ENCODE measurements at places on chromosomes 12 and 14.

DNA sequence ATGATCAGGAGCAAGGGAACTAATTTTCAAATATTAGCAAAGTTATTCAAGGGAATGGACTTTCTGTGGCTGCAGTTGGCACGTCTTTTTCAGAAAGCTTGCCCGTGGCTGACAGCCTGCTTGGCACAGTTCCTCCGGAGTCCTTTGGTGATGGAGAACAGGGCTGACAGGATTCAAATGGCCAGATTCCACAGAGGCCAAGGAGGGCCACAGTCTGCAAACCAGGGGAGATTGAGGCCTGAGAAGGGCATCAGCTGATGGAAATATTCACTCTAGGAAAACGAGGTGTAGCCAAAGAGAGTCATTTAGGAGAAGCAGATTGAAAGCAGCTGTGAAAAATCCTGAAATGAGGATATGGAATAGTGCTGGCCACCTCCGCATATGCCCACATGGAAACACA is 178.3 kb downstream of the EMP1 start:
- no peak for DNase-seq

DNA sequence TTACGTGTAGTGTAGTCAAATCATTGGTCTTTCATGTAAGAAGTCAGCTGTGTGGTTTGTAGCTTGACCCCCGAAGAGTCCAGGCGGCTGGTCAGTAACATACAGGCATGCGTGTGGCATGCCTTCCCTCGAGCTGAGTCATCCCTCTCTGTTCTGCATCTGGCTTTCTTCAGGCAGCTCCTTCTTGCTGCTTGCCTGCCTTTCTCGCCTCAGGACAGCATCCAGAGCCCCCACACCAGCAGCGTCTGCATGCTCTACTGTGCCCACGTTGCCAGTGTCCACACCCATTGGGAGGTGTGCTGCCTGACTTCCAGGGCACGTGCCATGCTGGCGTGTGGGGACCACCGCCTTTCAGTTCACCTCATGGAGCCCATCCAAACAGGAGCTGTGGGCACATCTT is 96.8 kb downstream of the EP400 start:
- no peak for DNase-seq

DNA sequence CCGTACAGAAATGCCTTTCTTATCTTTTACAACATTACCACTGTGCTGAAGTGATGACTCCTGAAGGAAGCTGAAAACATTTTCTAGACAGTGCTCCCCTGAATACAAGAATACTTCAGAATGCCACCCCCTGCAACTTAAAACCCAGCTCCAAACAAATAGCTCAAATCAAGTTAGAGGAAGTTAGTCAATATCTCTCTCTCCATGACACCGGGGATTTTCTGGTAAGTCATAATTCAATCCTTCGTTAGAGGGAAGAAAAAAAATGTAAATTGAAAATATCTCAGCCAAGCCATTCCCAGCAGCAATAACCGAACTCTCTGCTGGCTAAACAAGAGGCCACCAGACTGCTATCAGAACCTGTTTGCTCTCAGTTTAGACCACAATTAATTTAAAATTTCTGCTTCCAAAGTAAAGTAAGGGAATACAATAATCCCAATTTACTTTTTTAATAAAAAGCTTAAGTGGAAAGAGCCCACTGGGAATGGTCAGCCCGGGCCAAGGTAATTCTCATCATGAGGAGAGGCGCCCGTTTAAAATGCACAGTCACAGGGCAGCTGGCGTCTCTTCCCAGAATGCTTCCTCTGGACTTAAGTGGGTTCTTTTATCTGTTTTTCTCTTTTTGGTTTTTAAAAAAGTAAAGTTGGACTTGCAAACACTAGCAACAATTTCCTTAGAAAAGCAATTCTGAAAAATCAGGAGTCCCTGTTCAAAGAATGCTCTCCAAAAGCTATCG is 710.1 kb upstream of the STXBP6 start:
- DNase-seq = no peak

DNA sequence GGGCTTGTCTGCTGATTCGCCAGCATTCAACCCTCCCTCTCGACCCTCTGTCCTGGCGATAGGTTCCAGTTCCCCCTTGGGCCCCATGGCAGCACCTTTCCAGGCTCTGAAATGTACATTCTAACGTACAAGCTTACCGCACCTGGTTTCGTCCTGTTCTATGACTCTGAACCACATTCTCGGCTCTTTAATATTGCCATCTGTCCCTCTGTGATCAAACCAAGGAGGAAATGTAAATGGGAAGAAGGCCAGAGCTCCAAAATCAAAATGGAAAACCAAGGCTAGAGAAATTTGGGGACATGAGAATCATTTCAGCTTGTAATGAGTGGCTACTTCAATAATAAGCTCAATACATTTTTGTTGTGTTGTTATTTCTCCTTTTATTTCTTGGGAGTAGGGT is 117.2 kb downstream of the TTC7B start:
- no peak for DNase-seq

- DNase-seq = peak; percentile 86
These were observed 34.6 kb upstream of the TUBA1C start for GRCh38 chr12:49230176-49230804.

GRCh38 chr12:102753802-102754201 is 163.2 kb downstream of the PAH start:
- DNase-seq = no peak

DNA sequence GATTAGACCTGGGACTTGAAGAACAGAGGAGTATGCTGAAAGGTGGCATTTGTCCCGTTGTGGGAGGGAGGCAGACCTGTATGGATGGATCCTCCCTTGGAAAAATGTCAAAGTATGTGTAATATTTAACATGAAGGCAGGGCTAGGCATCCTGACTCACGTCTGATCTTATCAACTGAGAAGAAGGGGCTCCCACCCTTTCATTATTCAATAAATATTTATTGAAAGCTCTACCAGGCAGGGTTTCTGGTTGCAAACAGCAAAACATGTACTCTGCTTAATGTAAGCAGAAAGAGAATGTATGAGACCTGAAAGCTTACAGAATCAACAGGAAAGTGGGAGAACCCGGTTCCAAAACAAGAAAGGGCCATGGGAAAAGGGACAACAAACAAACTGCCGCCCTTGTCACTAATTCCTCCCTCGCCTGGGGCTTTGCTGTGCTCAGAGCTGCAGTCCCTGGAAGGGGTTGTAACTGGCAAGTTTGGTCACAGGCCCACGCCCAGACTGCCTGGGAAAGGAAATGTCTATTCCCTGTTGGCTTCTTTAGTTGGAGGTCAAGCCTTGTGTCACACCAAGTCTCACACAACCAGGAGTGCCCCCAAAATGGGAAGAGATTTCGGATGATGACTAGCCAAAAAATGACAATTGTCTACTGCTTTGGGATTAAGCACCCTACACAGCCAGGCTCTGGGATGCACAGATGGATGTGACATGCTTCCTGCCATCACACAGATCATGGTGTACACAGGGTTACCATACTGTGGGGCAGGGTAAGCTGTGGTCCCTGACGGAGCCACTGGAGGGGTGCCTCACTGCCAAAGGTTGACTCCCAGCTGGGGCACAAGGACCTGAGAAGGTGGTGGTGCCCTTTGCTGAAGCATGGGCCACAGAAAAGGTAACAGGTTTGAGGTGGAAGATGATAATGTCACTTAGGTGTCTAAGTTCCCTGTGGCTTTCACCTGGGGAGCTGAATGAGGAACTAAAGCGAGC is 36.8 kb downstream of the RAB35 start:
- DNase-seq = no peak

GRCh38 chr12:119631930-119632678 is 35.8 kb upstream of the PRKAB1 start:
- no peak for DNase-seq

GRCh38 chr14:58830121-58830520 is 192.4 kb downstream of the DACT1 start:
- no peak for DNase-seq

DNA sequence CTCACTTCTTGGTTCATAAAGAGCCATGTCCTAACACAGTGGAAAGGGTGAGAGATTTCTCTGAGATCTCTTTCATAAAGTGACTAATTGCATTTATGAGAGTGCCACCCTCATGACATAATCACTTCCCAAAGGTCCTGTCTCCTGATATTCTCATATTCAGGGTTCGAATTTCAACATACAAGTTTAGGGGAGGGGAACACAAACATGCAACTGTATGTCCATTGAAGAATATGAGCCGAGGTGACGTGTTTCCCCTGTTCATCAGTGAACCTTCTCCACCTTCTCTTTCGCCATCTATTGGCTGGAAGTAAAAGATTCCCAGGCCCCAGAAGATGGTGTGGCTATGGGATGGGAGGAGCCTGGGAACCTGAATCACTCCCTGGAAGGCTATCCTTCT is 354.2 kb upstream of the ATP2B1 start:
- no peak for DNase-seq

DNA sequence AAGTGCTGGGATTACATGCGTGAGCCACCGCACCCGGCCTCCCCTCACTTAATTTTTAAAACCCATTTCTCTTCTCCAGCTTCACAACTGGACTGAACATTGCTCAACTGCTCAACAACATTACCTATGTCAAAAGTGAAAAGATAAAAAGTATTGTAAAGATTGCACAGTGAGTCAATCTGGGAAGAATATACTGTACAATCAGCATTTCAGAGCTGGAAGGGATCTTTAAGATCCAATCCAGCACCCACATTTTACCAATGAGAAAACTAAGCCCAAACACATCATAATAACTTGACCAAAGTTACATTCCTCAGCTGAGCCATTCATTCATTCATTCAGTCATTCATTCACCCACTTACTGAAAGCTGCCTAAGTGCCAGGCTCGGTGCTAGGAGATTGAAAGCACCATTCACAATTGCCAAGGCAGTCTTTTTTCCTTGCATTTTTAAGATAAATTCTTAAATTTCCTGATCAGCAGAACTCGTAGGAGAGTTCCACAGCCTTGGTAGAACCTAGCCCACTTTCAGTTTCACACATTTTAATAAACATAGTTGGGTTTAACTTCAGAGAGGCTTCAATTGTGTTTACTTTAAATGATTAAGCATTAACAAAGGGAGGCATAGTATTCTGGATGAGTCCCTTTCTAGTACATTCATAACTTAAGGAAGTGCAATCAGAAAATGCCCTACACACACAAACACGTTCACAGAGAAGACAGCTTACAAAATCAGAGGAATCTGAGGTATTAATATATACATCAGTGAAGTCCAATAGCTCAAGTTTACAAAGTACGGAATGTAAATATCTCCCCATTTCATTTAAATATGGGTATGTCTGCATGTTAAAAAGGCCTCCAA is 3.0 kb downstream of the GALNT4 start:
- no peak for DNase-seq

DNA sequence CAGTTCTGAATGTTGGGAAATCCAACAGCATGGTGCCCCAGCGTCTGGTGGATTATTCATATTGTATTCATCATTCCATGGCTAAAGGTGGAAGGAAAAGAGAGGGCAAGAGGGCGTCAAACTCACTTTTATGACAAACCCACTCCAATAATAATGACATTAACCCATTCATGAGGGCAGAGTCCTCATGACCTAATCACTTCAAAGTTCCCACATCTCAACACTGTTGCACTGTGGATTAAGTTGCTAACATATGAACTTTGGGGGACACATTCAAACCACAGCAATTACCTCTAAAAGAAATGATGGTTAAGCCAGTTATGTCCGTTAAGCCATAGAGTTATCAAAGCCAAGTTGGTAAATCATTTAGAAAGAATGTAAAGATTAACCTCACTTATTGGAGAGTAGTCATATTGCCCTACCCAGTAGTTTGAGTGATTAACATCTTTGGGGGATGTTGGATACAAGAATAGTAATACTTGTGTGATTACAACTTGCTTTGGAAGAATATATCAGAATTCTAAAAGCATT is 212.4 kb upstream of the FLRT2 start:
- DNase-seq = no peak

DNA sequence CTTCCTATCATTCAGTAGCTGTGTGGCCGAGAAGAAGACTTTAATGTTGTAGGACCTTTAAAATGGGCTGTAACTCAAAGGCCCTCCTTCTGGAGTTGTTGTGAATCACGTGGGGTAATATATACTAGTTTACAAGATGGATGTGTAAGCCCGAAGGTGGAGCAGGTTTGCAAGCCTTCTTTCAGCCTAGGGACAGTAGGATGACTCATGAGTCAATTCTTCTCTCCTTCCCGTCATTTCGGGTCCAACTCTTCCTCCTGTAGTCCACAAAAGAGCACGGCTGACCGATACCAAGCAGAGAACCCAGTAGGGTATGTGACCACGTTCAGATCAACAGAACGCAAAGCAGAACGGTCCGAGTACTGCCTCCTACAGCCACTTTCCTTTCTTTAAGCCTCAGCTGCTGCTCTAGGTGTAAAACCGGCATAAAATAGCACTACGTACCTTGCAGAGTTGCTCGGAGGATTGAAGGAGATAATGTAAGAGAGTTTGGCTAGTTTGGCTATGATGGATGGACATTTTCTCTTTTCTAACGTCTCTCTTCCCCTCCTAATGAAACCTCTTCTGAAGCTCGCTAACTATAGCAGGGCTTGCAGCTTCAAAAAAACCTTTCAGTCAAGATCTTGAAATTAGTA is 1.3 kb upstream of the RASSF3 start:
- peak; percentile 17 for DNase-seq

GRCh38 chr14:61647704-61648103 is 47.6 kb upstream of the HIF1A start:
- no peak for DNase-seq

GRCh38 chr14:34538871-34539406 is 562 bp downstream of the EAPP start:
- DNase-seq = no peak

GRCh38 chr12:64056741-64057140 is 165.4 kb downstream of the KICS2 start:
- no peak for DNase-seq

- DNase-seq = peak; percentile 93
These were observed 198.7 kb upstream of the EEA1 start for GRCh38 chr12:93127582-93128331.

DNA sequence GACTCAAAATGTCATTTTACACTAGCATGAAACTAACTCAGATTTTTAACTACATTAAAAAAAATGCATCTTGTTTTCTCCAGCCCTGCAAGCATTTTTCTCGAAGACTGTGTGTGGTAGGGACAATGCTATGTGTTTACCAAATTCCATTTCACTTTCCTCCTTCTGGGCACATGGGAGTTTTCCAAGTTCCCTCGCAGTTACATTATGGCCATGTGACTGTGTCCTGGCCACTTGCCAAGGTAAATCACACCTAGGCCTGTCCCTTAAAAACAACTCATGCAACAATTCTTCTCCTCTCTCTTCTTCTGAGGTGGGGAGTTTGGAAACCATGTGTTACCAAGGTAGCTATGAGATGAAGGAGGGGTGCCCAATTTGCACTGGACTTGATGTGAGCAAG is 108.7 kb downstream of the SYT10 start:
- no peak for DNase-seq

- peak; percentile 67 for DNase-seq
These were observed 44.8 kb downstream of the CPSF6 start for GRCh38 chr12:69284131-69284530.
